ENCODE measurements at places on chromosomes 5 and 9.

GRCh38 chr5:168372356-168372946, 81.0 kb downstream of the WWC1 start:
- DNase-seq, result no peak

DNA sequence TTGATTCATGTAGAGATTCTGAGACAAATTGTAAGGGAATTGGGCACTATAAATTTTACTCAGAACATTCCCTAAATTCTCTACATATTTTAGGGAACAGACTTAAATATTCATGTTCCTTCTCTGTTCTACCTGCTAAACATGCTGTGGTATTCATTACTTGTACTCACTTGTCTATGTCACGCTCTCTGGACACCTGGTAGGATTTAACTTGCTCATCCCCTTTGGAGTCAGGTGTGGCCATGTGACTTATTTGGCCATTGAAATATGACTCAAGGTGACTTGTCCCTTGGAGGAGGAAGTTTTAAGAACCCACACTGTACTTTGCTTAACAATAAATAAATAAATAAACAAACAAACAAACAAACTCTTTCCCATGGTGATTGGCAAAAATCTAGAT, 2258.8 kb upstream of the WWC1 start:
- DNase-seq, result peak; percentile 53

- no peak for DNase-seq
Observed at GRCh38 chr9:79632705-79633104, 60.9 kb downstream of the TLE4 start.

GRCh38 chr5:101943784-101944183, 352.3 kb downstream of the SLCO4C1 start:
- peak; percentile 8 for DNase-seq

GRCh38 chr5:73540192-73540591, 25.2 kb downstream of the ANKRA2 start:
- peak; percentile 91 for DNase-seq

DNA sequence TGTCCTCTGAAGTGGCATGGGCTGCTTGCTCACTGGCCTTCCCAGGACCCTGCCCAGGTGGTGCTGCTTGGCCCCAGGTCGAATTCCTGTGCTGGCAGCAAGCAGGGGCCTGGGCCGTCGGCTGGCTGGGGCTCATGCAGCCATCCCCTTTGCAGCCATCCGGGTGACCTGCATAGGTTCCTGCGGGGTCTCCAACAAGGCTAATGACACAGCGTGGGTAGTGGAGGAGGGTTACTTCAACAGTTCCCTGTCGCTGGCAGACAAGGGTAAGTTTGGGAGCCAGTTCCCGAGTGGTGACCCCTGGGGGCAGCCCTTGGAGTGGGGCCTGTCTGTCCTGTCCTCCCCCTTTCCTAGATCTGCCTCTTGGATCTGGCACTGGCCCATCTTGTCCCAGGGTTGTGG, 6.1 kb upstream of the EHMT1 start:
- DNase-seq, result no peak
